ENCODE measurements at places on chromosomes 13 and 19.

- H3K27me3 ChIP-seq, result peaks cover 22% of the 10 kb centered on the region
- H3K36me3 ChIP-seq, result no peaks in the 10 kb centered on the region
- H3K27ac ChIP-seq, result no peak overlapping the region
- no peak overlapping the region for H3K4me3 ChIP-seq
- peaks cover 6% of the 10 kb centered on the region for H3K4me1 ChIP-seq
- no peak for DNase-seq
These were observed 14.3 kb downstream of the MRPS12 start for GRCh38 chr19:38944981-38945506.

DNA sequence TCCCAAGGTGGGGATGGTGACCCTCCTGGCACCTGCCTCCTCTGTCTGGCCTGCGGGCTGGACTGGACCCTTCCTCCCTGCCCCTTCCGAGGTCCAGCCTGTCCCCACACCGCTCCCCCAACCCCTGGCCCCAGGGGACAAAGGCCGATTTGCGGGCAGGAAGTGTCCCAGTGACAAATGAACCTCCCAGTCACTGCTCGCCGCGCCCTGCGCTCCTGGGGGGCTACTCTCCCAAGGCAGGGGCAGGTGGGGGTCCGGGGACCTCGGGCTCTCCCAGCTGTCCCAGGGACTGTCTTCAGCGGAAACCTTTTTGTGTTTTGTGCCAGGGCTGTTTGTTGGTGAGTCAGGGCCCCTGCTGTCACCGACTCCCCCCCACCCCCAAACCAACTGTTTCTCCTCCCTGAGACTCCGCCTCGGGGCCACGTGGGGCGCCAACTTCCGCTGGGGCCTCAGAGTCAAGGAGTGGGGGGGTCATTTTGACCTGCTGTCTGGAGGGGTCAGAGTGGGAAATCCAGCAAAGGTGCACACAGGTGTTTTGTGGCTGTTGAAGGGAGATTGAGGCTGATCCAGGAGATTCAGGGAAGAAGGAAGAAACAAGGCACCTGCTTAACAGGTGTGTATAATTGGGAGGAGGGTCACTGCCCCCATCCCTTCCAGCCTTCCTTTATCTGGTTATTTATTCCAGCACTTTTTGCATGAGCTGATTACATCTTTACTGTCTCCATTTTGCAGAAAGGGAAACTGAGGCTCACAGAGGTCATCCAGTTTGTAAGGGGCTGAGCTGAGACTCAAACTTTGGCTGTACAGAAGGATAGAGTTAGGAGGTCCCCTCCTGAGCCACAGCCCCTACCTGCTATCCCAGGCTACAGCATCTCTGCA is 831 bp downstream of the PGPEP1 start:
- H3K4me1 ChIP-seq, result peaks cover 22% of the 10 kb centered on the region
- H3K27ac ChIP-seq, result no peak overlapping the region
- peak; percentile 81 for DNase-seq
- no peaks in the 10 kb centered on the region for H3K27me3 ChIP-seq
- H3K4me3 ChIP-seq, result peak overlapping the region; percentile 87
- H3K36me3 ChIP-seq, result peaks cover 7% of the 10 kb centered on the region

- H3K27me3 ChIP-seq, result no peaks in the 10 kb centered on the region
- H3K4me1 ChIP-seq, result peaks cover 5% of the 10 kb centered on the region
- peak; percentile 44 for DNase-seq
- H3K4me3 ChIP-seq, result no peak overlapping the region
These were observed 87.6 kb upstream of the SLC15A1 start for GRCh38 chr13:98839856-98840769.

- H3K4me1 ChIP-seq, result peaks cover 26% of the 10 kb centered on the region
- H3K36me3 ChIP-seq, result peaks cover 15% of the 10 kb centered on the region
- H3K27me3 ChIP-seq, result no peaks in the 10 kb centered on the region
- H3K27ac ChIP-seq, result no peak overlapping the region
- peak overlapping the region; percentile 29 for H3K4me3 ChIP-seq
- no peak for DNase-seq
These were observed 8.8 kb downstream of the IL4I1 start for GRCh38 chr19:49887665-49888509.

- no peak for DNase-seq
- no peak overlapping the region for H3K4me3 ChIP-seq
- H3K27me3 ChIP-seq, result no peaks in the 10 kb centered on the region
These were observed 13.7 kb downstream of the FXYD5 start for GRCh38 chr19:35168196-35168595.

GRCh38 chr13:81602241-81602640 is 1261.3 kb upstream of the SPRY2 start:
- H3K36me3 ChIP-seq, result no peaks in the 10 kb centered on the region
- no peaks in the 10 kb centered on the region for H3K4me1 ChIP-seq
- DNase-seq, result no peak
- H3K27me3 ChIP-seq, result no peaks in the 10 kb centered on the region
- H3K4me3 ChIP-seq, result no peak overlapping the region

DNA sequence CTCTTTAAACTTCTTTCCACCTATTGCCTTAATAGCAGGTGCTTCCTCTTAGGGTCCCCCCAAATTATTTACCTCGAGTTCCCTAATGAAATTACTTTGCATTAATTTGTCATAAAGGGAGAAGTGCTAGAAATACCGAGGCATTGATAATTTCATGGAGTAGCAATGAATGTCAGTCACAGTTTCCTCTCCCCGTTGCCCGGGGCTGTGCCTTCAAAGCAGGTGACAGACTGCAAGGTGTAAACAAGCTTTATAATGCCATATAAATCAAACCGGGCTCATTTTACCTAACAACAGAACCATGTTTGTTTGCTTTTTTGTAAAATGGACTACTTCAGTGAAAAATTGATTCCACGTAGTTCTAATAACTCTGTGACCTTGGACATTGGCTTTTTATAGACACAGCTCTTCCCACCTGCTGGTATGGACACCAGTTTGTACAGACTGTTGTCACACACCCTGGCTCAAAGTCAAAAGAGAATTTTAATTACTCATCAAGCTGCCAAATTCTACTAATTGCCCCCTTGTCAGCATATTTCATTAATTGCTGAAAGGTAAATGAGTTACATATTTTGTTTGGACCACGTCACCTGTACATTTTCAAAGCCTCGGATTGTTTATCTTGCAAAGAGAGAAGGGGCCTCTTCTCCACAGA is 171.1 kb downstream of the STK24 start:
- H3K4me3 ChIP-seq, result no peak overlapping the region
- no peaks in the 10 kb centered on the region for H3K27me3 ChIP-seq
- no peak overlapping the region for H3K27ac ChIP-seq
- DNase-seq, result no peak

- H3K36me3 ChIP-seq, result no peaks in the 10 kb centered on the region
- H3K4me1 ChIP-seq, result no peaks in the 10 kb centered on the region
- H3K4me3 ChIP-seq, result peak overlapping the region; percentile 80
- H3K27ac ChIP-seq, result no peak overlapping the region
- peaks cover 45% of the 10 kb centered on the region for H3K27me3 ChIP-seq
- peak; percentile 45 for DNase-seq
These were observed 848 bp upstream of the CEBPA start for GRCh38 chr19:33302974-33303790.

DNA sequence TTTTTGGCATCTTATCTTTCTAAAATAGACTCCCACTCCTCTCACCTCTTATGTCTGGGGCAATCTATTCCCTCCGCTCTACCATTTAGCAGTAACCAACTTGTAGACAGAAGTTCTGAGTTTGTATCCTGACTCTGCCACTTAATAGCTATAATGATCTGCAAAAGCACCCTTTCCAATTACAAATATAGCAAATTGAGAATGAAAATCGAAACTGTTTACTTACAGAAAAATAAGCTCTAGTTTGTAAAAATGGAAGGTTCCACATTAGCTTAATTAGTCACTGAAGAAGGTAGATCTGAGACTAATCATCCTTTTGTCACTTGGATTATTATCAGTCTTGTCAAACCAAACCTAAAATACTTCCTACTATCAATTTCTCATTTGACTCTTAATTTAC is 409.3 kb downstream of the DIAPH3 start:
- DNase-seq, result no peak
- H3K27ac ChIP-seq, result no peak overlapping the region
- no peaks in the 10 kb centered on the region for H3K4me1 ChIP-seq
- H3K36me3 ChIP-seq, result no peaks in the 10 kb centered on the region
- H3K27me3 ChIP-seq, result no peaks in the 10 kb centered on the region
- no peak overlapping the region for H3K4me3 ChIP-seq

GRCh38 chr13:113397608-113398425 is 33.9 kb upstream of the GRTP1 start:
- no peak overlapping the region for H3K4me3 ChIP-seq
- H3K36me3 ChIP-seq, result no peaks in the 10 kb centered on the region
- no peak overlapping the region for H3K27ac ChIP-seq
- H3K27me3 ChIP-seq, result no peaks in the 10 kb centered on the region
- no peak for DNase-seq

- no peak overlapping the region for H3K4me3 ChIP-seq
- no peak for DNase-seq
- no peaks in the 10 kb centered on the region for H3K36me3 ChIP-seq
- no peaks in the 10 kb centered on the region for H3K27me3 ChIP-seq
- H3K27ac ChIP-seq, result no peak overlapping the region
These were observed 7.1 kb downstream of the GGACT start for GRCh38 chr13:100581504-100581903.

DNA sequence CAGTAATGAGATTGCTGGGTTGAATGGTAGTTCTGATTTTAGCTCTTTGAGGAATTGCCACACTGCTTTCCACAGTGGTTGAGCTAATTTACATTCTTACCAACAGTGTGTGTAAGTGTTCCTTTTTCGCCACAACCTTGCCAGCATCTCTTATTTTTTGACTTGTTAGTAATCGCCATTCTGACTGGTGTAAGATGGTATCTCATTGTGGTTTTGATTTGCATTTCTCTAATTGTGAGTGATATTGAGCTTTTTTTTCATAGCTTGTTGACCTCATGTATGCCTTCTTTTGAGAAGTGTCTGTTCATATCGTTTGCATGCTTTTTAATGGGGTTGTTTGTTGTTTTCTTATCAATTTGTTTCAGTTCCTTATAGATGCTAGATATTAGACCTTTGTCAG is 245.0 kb downstream of the MTUS2 start:
- no peaks in the 10 kb centered on the region for H3K27me3 ChIP-seq
- H3K36me3 ChIP-seq, result peaks cover 2% of the 10 kb centered on the region
- no peak for DNase-seq
